ENCODE measurements at places on chromosomes 7 and 10.

- no peak for DNase-seq
Observed at GRCh38 chr10:113187063-113187777, 237.2 kb downstream of the TCF7L2 start.

GRCh38 chr7:132475037-132475668, 101.1 kb downstream of the PLXNA4 start:
- no peak for DNase-seq

- no peak for DNase-seq
Observed at GRCh38 chr7:5218564-5219360, 28.7 kb downstream of the WIPI2 start.

DNA sequence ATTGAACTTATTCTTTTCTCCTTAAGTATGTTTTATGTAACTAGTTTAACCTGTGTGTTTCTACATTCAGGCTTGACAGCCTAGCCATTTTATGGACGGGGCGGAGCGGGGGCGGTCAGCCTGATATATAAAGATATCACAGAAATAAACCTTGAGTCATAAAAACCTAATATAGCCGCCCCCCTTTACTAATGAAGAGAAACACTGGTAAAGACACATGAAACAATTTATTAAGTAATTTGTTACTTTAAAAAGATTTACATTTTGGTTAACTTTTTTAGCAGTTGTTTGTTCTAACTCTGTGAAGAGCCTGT, 84.0 kb downstream of the MAPK8 start:
- no peak for DNase-seq

DNA sequence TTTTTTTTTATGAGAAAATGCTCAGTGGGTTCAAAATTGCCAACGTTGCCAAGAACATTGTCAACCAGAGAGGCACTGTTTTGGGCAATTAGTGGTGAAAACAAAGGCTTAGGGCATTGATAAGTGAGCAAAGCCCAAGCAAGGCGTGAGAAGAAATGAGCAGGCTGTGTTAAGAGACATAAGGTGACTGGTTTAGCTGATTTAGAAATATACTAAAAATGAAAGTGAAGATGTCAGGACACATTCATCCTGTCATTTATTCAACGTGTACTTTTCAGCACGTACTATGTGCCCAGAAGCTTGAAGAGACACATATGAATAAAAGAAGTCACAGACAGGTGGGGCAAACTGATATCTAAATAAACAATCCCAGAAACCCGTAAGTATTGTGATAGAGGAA, 31.8 kb downstream of the AOAH start:
- no peak for DNase-seq

DNA sequence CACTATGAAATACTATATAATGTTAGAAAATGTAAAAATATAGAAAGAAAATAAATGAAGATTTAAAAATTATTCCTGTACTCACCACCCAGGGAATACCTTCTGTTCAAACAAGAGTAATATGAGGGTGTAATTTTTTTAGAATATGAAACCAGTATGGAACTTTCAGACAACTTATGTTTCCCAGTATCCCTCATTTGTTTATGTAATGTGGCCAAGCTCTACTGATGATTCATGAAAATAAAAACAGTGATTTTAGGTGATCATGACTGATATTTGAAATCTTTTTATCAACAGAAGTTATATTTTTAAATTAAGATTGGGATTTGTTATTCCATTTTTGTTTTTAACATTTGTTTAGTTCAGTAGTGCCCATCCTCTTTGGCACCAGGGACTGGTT, 18.8 kb downstream of the SLK start:
- DNase-seq, result no peak

DNA sequence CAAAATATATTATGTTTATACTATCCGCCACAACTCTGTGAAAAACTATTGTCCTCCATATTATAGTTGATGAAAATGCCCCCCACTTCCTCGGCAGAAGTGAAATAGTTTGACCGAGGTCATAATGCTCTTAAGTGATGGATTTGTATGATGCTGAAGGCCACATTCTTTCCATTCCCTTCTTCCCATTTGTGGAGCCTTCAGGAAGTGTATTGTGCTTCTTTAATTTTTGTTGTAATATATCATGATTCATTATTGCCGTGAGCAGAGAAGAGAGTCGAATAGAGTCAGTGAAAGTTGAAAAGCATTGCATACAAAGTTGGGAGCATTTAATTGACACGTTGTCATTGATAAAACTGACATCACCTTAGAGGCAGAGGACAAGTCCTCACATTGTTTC, 460.3 kb downstream of the SUGCT start:
- no peak for DNase-seq

DNA sequence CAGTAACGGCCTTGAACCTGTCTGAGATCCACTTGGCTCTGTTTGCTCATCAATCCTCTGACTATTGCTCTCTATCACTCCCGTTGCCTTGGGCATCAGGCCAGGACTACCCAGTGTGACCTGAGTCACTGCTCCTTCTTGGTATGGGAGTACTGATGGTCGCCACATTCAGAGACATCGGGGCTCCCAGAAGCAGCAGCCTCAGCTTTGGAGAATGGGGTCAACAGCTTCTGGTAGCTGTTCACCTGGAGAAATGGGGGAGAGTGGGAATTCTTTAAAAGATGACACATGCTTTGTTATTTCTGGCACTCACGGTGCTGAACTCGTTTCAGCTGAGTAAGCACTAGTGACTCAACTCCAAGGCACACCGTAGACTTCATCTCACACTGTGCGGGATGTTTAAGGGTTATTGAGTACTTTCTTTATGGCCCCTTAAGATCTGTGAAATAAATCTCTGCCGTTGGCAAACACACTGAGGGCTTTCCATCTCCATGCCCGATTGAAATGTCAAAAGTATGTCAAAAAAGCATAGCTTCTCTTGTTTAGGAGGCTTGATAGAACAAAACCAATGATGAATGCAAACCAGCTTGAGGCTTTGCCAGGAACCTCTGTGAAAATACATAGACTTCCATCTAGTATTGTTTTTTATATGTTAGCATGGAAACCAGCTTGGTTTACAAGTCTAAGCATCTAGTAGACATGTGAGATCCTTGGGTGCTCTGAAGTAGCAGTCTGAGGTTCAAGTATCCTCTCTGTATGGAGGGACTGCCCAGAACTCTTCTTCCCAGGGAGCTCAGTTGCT, 333.1 kb downstream of the CXCL12 start:
- DNase-seq, result no peak

- peak; percentile 60 for DNase-seq
Observed at GRCh38 chr10:21526188-21526859, 842 bp upstream of the SKIDA1 start.

GRCh38 chr7:3002631-3003030, 41.0 kb downstream of the CARD11 start:
- no peak for DNase-seq

DNA sequence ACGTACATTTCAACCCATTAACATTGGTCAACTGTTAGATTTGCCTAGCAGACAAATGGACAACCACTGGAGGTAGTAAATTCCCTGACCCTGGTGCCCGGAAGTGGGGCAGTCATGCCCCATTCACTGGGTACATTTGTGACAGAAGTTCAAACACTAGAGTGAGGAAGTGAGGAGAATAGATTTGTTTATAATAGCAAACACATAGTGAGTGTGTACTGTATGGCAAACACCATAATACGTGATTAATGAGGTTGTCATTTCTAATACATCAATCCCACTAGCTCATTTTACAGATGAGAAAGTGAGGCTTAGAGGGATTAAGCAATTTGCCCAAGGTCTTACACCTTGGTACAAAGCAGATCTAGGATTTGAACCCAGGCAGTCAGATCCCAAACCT, 181.9 kb upstream of the MKLN1 start:
- DNase-seq, result no peak

DNA sequence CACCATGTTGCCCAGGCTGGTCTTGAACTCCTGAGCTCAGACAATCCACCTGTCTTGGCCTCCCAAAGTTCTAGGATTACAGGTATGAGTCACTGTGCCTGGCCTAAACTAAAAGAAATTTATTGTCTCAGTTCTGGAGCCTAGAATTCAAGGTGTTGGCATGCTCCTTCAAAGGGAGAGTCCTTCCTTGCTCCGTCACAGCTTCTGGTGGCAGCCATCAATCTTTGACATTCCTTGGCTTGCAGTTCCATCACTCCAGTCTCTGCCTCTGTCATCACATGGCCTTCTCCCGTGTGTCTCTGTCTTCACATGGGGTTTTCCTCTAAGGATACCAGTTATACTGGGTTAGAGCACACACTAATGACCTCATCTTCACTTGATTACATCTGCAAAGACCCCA, 55.5 kb downstream of the DNAJC12 start:
- no peak for DNase-seq

All from KG1 (cell line).